ENCODE measurements at places on chromosomes 16 and 17.

GRCh38 chr17:47224966-47225365, 15.8 kb downstream of the MYL4 start:
- DNase-seq, result no peak

- peak; percentile 2 for DNase-seq
These were observed 2449.5 kb downstream of the TP53TG3F start for GRCh38 chr16:35908942-35909341.

DNA sequence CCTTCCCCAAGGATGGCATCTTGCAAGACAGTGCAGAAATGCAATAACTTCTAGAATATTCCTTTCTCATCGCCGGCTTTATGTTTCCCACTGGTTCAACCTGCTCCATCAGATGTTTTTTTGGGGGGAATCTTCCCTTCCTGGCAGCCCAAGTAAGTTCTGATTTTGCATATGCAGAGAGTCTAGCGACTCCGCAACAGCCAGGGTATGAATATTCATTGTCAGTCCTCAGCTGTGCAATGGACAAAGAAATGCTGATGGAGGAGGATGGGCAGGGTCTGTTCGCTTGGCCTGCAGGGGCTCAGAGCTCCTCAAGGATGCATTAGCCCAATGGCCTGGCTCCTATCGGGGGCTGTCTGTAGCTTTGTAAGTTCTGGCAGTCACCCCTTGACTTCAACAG, 358.8 kb upstream of the CCL2 start:
- no peak for DNase-seq

GRCh38 chr16:351804-352520, 561 bp downstream of the AXIN1 start:
- DNase-seq, result no peak

- no peak for DNase-seq
These were observed 35.3 kb downstream of the SOCS3 start for GRCh38 chr17:78324391-78325075.

DNA sequence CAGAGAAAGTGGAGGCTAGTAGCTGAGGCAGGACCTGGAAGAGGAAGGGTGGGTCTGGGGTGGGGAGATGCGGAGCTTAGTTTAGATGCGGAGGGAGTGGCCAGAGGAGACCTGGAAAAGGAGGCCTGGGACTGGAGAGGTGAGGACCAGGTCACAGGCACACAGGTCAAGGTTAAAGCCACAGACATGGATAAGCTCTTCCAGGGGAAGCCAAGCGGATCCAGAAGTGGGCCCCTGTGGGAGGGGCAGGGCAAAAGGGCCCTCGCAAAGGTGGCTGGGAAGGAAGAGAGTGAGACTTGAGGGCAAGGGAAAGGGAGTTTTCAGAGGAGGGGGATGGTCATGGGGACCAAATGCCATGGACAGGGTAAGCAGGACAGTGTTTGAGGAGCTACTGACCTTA, 13.9 kb upstream of the MLLT6 start:
- DNase-seq, result no peak

GRCh38 chr16:87625241-87625797, 23.0 kb downstream of the JPH3 start:
- no peak for DNase-seq

GRCh38 chr17:28956112-28956511, 4.8 kb upstream of the PHF12 start:
- no peak for DNase-seq

DNA sequence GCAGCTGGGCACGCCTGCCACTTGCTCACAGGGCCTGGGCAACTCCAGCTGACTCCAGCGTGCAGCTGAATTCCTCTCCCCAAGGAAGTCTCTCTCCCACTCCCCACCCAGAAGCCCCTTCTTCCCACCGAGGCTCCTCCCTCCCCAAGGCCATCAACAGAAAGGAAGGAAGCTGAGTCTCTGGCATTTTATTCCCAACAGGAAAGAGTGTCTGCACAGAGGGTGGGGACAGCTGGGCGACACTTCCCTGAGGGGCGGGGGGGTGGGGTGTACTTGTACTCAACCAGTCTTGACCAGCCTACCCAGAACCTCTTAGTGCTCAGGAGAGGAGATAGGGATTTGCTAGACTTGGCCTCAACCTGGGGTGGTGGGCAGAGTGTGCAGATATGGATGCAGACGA, at the start of gene EXOC3L1:
Gene EXOC3L1, minus strand, starts transcription at position 96 of the 400 bp plus-strand sequence. CDS start 460 bp downstream, outside the sequence.
- DNase-seq, result no peak

GRCh38 chr17:8865385-8865784, 2.1 kb downstream of the PIK3R6 start:
- no peak for DNase-seq

- DNase-seq, result no peak
These were observed 2.1 kb downstream of the MT1X start for GRCh38 chr16:56684256-56684925.

DNA sequence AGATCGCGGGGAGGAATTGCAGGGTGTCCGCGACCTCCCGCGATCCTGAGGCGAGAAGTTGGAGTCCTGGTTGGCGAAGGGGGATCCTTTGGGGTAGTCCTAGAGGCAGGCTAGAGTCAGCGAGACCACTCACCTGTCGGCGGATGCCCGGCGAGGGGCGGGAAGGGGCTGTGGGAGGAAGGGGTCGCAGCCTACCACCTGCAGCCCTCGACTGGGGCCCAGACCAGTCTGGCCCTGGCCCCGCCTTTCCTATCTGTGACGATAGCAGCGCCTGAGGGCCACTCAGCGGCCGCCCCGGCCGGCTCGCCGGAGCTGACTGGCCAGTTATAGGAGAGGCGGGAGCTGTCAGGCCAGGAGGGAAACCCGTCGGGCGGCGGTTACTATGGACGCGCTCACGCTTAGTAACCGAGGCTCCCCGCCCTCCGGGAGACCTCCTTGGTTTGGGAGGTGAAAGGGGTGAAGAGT, at the start of gene TEKT3:
Gene TEKT3, minus strand, starts transcription at position 213 of the 465 bp plus-strand sequence. CDS start 10,012 bp downstream, outside the sequence.
- no peak for DNase-seq

GRCh38 chr17:82477934-82478333, 19.4 kb downstream of the NARF start:
- no peak for DNase-seq

DNA sequence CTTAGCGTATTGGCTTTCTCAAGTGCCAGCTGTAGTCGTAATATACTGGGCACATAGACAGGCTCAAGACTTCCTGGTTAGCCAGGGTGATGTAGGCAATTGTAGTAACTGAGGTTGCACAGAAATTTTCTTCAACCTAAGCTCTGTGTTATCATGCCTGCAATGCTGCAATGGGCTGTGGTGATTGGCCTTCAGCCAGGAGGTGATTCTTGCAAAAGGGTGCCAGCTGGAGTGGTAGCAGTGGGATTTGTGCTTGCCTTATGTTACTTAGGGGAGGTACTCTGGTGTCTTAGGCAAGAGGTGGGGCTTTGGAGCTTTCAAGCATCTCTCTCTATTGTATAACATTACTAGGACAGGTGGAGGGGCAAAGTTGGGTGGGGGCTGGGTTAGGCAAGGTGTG, 495.1 kb downstream of the CDH11 start:
- DNase-seq, result no peak

DNA sequence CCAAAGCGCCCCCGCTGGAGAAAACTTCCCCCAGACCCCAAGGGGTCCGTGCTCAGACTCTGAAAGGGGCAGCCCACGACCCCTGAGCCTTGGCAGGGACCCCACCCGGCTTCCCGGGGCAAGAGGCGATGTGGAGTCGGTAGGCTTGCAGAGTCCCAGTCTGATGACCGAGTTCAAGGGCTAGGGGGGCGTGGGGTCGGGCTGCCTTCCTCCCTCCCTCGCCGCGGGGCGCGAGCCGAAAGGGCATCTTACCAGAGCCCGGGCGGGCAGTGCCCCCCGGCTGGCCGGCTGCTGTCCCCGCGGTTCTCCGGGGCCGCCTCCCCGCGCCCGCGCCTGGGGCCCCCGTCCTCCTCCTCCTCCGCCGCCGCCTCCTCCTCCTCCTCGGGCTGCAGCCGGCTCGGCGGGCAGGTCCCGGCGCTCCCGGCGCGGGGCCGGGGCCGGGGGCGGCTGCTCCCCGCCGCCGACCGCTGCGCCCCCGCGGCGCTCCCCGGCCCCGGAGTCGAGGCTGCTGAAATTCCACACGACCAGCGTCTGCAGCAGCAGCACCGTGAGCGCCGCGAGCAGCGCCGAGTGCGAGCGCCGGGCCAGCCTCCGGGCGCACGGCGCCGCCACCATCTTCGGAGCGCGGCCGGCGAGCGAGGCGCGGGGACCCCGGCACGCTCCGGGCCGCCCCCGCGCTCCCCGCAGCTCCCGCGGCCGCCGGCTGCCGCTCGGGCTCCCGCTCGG, 415 bp downstream of the XYLT1 start:
- no peak for DNase-seq

DNA sequence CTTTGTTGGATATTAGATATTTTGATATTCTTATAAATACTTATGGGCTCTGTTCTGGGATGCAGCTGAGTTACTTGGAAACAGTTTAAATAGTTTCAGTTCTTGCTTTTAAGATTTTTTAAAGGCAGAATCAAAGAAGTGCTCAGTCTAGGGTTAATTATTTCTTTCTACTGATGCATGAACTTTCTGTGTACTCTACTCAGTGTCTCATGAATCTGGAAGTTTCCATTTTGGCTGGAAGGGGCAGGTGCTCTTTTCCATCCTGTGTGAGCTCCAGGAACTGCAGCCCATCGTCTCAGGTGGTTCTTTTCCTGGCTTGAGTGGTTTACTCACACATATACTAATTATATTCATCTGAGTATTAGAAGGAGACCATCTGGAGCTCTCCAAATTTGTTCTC, 61.1 kb upstream of the CPHXL start:
- DNase-seq, result no peak

DNA sequence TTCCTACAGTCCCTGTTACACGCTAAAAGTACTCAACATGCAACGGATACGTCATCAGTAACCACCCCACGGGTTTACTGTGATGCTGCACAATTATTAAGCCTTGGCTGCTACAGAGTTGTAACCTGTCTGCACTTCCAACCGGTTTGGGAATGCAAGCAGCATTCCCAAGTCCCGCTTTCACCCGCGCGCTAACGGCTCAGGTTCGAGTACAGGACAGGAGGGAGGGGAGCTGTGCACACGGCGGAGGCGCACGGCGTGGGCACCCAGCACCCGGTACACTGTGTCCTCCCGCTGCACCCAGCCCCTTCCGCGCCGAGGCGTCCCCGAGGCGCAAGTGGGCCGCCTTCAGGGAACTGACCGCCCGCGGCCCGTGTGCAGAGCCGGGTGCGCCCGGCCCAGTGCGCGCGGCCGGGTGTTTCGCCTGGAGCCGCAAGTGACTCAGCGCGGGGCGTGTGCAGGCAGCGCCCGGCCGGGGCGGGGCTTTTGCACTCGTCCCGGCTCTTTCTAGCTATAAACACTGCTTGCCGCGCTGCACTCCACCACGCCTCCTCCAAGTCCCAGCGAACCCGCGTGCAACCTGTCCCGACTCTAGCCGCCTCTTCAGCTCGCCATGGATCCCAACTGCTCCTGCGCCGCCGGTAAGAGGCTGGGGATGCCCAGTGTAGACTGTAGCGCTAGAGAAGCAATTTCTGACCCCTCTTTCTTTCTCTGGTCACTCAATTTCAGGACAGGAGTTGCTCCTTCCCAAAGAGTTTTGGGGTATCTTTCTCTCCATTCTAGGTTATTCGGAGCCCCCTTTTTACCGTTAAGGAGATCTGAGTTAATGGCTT, at the start of gene MT2A:
Gene MT2A, plus strand, starts transcription at position 542 of the 833 bp plus-strand sequence. Its CDS starts 72 bp downstream, at position 614.
- peak; percentile 95 for DNase-seq

- DNase-seq, result peak; percentile 15
These were observed 20.0 kb downstream of the ADAMTS18 start for GRCh38 chr16:77414752-77415231.

GRCh38 chr17:31019004-31019403, 48.2 kb downstream of the RNF135 start:
- no peak for DNase-seq
